ENCODE measurements at places on chromosomes 11 and 22.

DNA sequence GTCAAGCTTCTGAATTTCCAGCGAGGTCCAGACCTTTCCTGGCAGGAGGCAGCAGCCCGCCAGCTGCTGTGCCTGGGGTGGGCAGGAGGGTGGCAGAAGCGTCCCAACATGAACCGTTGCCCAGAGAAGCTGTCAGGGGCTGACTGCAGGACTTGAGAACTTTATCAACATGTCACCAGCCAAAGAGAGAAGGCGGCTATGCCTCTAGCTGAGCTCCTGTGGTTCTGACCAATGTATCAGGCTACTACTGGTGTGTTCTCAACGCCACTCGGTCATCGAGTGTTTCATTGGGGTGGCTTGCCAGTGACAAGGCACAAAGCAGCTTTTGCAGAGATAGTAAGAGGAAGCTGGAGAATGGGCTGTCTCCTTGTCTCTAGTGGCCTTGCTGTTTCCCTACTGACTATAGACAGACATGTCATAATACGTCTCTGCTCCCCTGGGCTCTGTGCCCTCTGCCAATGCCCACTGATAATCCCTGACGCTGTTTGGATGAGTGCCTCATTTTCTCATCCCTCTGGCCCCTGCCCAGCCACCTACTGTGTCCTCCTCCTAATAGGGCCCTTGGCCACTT is 17.6 kb upstream of the ASCC2 start:
- DNase-seq, result no peak

DNA sequence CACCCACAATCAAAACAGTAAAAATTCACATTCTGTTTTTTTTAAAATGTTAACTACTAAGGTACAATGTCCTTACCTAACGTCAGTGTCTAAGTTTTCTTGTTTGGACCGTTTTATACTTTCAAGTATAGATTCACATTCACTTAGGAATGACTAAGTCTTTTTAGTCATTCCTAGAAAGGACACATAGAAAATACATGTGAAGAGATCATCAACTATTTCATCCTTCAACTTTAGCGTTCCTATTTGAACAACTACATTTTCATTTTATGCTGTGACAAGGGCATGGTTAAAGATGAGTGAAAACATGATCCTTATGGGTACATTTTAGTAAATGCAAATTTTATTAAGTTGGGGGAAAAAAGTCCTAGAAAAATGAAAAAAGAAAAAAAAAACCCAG is 62.8 kb downstream of the DDX10 start:
- no peak for DNase-seq

DNA sequence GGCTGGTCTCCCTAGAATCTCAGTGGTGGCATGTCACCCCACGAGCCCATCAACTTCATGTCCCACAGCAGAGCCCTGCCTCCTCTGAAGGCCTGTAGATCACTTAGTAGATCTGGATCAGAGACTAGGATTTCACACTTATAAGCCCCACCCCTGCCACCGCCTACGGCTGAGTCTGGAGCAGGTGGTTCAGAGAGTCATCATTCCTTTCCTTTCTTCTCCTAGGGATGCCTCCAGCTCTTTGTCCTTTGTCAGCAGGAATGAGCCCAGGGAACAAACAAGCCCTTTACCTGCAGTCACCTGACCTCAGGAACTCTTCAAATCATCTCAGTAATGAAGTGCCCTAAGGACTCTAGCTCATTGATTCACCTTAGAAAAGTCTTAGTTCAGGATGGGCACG is 37.8 kb downstream of the SCGB1A1 start:
- DNase-seq, result no peak

DNA sequence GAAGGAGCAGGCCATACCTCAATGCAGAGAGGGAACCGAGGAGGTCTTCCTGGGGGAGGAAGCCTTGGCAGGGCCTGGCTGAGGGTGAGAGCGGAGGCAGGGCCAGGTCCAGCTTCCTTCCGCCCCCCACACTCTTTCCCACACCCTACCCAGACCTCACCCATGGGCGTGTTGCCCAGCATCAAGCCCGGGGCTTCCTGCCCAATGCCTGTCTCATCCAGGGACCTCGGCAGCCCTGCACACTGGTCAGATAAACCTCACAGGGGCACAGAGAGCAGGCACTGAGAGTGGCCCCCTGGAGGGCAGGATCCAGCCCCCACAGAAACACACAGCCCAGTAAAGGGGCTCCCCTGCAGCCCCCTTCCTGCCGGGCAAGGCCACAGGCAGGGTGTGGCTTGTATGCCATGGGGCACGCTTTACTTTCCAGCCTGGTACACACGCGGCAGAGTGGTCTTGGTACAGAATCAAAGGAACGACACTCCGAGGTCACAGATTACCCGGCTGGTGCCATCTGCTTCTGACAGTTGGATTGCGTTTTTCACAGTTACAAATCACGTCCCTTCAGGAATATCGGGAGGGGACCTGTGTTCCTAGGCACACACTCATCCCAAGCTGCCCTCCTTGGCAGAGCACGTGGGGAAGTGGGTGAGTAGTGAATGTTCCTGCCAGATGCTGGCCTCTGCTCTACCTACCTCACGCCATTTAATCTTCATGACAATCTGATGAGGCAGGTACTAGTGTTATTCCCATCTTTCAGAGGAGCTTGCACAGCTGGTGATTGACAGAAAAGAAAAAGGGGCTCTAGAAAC is 20.0 kb upstream of the CD5 start:
- no peak for DNase-seq
